ENCODE measurements at places on chromosomes 1 and 21.
A peak's percentile ranks its signal among the peaks of the same experiment; 100 is the strongest.

DNA sequence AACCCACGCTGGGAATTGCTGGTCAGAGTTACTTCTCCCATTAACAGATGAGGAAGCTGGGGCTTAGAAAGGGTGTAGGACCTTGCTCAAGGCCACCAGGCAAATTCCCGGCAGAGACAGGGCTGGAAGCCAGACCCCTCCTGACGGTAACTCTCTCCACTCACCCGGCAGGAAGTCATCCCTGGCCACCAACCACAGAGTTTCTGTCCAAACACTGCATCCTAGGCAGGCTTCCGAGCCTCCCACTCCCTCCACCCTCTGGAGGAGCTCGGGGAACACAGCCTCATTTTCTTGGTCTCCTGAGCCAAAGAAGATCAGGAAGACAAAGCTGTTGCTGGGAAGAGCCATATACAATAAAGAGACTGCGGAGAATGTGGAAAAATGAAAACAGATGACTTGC, 25.0 kb upstream of the ZNF436 start:
- peak; percentile 23 for DNase-seq

- no peak for DNase-seq
Measured at GRCh38 chr1:38183096-38183495, 136.5 kb upstream of the POU3F1 start.

GRCh38 chr1:234722904-234723720, 113.1 kb upstream of the IRF2BP2 start:
- peak; percentile 78 for DNase-seq

DNA sequence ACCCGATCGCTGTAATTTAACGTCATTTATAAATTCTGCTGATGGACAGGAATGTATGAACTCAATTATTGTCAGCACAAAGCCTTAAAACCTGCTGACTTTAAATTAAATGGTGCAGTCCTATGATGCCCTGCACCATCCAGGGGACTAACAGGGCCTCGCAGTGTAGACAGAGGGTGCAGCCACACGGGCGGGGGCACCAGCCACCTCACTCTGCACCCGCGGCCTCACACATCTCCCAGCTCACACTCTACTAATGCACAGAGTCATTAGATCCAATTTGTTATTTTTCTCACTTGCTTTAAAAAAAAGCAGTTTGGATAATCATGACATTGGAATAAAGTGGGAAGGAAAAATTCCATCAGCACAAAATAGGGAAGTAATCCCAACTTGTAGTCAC, 49.7 kb downstream of the PROX1 start:
- no peak for DNase-seq

GRCh38 chr1:172499636-172500141, 33.3 kb upstream of the SUCO start:
- DNase-seq = no peak

- DNase-seq = no peak
Measured at GRCh38 chr1:30681782-30682181, 41.6 kb downstream of the MATN1 start.

GRCh38 chr1:96756789-96757188, 35.2 kb downstream of the PTBP2 start:
- DNase-seq = no peak

DNA sequence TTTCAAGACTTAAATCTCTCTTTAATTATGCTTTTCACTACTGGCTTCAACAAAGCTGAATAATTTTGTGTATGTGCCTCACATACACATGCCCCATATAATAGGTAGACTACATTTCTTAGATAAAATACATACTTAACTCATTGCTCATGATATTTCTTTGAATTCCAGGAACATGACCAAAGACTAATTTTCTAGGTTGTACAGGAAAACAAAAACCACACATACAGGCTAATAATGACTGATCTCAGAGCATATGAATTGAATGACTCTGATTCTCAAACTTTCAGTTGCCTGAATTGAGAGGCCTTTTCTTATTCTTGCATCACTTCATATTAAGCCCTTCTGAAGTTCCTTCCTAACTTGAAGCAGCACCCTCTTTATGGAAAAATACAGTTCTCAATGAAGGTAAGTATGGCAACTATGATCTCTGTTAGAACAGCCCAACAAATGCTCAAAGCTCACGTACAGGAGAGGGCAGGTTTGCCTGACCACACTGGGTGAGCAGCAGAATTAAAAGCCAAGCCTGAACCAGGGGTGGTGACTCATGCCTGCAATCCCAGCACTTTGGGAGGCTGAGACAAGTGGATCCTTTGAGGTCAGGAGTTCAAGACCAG, 22.6 kb upstream of the UAP1 start:
- no peak for DNase-seq

- no peak for DNase-seq
Measured at GRCh38 chr1:68213843-68214242, 18.5 kb downstream of the WLS start.

DNA sequence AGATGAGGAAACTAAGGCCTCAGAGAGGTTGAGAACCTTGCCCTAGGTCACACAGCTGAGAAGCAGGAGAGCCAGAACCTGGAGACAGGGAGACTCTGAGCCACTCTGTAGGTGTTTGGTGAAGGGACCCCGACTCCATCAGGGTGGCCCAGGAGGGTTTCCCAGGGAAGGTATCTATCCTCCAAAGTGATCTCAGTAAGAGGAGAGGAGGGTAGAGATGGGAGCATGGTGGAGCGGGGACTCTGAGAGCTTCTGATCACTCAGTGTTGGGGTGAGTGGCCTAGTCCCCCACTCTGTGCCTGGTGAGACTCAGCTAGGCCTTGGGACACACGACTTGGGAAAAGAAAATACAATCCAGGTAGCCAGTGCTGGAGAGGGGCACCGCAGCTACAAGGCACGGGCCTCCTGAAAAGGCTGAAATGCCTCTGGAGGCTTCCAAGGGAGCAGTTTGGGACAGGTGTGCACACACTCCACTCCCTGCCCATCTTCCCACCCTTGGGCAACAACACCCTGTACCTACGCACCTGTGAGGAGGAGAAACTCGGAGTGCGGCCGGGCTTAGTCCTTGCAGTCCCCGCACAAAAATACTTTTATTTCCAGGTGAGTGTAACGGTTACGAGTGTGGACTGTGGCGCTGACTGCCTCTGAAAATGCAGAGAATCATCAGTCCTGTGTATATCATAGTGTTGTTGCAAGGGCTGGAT, 80.8 kb downstream of the CAMK2N1 start:
- no peak for DNase-seq

- no peak for DNase-seq
Measured at GRCh38 chr1:216907100-216907499, 183.9 kb upstream of the ESRRG start.

- DNase-seq = no peak
Measured at GRCh38 chr1:6004412-6005123, 12.3 kb upstream of the NPHP4 start.

- DNase-seq = no peak
Measured at GRCh38 chr1:83689921-83690868, 308.7 kb downstream of the TTLL7 start.

DNA sequence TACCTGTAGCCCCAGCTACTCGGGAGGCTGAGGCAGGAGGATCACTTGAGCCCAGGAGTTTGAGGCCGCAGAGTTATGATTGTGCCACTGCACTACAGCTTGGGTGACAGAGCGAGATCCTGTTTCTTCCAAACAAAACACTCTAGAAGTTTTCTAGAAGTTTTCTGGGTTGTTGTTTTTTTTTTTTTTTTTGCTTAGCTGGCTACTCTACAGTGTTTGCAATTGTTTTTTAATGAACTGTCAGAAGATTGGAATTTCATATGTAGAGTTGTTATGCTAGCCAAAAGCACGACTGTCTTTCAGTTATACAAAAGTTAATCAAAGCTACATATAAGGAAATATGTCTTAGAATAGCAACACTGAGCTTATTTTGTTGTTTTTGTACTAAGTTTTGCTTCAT, 30.9 kb upstream of the NEXN start:
- DNase-seq = no peak

- no peak for DNase-seq
Measured at GRCh38 chr1:222749927-222750326, 12.9 kb downstream of the FAM177B start.

DNA sequence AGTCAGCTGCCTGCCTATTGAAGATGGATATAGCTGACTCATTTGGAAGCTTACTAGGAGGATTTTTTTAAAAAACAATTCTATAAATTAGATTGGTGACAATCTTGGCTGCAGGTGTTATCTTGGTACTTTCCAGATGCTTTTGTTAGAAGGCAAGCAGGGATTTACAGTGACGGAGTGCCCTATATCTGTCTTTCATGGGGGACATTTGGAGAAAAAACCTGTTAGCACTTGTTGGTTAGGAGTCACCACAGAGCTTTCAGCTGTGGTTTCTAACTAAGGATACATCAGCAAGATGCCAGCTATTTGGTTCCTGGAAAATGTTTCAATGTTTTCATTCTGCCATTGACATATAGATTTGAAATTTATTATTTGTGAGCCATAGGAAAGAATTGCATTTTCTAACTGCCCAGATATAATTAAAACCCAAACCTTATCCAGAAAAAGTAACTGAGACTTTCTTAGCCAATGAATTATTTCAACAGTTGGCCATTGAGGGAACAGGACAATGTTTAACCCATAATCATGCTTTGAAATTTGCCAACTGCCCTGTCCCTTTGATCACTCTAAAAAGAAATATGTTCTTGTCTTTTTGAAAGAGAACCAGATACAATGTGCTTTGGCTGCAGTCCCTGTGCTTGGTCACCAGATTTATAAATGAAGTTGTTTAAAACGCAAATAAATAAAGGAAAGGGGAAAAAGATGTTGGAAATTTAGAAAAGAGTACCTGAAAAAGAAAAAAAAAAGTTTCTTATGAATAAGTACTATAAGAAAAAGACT, 761.0 kb upstream of the CXADR start:
- no peak for DNase-seq

GRCh38 chr1:12450756-12451559, 167.1 kb downstream of the DHRS3 start:
- no peak for DNase-seq

DNA sequence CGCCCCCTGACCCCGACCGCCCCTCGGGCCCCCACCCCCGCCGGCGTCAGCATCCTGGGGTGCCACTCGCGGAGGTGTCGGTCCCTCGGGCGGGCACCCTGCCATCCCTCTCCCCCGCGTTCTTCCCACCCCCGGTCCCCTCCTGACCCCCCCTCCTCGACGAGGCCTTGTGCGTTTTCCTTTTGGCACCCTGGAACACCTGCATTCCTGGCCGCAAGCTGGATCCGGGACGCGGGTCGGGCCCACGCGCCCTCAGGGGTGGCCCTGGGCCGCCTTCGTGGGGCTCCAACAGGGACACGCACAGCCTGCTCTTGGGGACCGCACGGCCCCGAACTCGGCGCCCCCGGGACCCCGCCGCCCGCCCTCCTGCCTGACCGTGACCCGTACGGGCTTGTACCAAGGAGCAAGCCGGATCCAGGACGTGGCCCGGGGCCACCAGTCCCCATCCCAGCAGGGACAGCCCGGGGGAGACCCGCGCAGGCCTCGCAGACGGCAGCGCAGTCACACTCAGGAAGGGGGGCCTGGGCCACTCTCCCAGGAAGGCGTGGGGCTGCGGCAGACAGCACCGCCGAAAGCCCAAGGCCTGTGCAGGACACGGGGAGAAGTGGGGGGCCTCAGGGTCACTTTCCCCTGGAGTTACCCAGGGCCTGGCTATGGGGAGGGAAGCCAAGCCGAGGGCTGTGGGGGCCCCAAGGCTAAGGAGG, 579 bp upstream of the SLC19A1 start:
- DNase-seq = no peak

DNA sequence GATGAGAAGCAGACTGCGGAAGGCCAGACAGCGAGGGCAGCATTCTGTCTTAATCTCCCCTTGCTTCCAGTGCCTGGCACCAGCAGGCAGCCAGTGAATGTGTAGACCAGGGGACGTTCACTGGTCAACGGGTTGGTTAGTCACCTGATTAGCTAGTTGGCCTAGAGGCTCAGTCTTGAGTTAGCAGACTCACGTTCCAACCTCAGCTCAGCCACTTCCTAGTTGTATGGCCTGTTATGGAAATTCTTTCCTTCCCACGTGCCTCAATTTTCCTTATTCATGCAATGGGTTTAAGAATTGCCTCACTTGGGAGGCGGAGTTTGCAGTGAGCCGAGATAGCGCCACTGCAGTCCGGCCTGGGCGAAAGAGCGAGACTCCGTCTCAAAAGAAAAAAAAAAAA, 249.6 kb upstream of the TMEM51 start:
- DNase-seq = no peak

DNA sequence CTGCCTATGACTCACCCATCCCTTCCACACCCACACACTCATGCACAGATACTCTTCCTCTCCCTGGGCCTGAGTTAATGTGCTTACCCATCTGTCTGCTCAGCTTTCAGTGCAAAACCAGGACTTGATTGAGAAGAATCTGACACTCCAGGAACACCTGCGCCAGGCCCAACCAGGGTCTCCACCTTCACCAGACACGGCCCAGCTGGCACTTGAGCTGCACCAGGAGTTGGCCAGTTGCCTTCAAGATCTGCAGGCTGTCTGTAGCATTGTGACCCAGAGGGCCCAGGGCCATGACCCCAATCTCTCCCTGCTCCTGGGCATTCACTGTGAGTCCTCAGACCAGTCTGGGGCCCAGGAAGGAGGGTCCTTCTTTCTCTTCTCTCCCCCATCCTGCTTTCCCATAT, 3.5 kb upstream of the SH3BGRL3 start:
- DNase-seq = no peak

- no peak for DNase-seq
Measured at GRCh38 chr1:173210716-173211231, 3.6 kb upstream of the TNFSF4 start.

- DNase-seq = no peak
Measured at GRCh38 chr1:222079566-222079965, 337.7 kb upstream of the DUSP10 start.
